ENCODE measurements at places on chromosomes 2 and 18. TPM values are rescaled to one million over a fixed set of nuclear protein-coding genes. Genes with fewer than 3 reads are reported as not detected.

GRCh38 chr2:40096360-40096759 is 317.3 kb upstream of the THUMPD2 start:
- DNase-seq = no peak

Gene TDRD15
- under 0.01 TPM for total RNA-seq

- DNase-seq = no peak
These were observed 234.7 kb downstream of the TTC32 start for GRCh38 chr2:19667085-19667484.

GRCh38 chr2:21233194-21233593 is 109.4 kb downstream of the TDRD15 start:
- DNase-seq = no peak

DNA sequence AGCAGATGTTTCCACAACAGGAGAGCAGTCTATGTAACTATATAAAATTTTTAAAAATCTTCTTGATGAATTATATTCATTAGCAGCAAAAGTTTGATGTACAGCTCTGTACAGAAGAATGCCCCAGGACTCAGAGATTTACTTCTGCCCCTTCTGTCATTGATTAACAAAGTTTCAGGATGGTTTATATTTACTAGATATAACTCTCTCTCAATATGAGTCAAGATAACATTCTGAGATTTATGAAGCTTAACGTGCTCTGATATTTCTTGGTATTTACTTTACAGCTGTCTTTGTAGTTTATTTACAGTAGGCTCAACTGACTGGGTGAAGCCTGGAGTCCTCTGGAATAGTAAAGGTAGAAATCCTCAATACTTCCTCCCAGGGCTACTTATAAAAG is 93.6 kb upstream of the HNMT start:
- no peak for DNase-seq

DNA sequence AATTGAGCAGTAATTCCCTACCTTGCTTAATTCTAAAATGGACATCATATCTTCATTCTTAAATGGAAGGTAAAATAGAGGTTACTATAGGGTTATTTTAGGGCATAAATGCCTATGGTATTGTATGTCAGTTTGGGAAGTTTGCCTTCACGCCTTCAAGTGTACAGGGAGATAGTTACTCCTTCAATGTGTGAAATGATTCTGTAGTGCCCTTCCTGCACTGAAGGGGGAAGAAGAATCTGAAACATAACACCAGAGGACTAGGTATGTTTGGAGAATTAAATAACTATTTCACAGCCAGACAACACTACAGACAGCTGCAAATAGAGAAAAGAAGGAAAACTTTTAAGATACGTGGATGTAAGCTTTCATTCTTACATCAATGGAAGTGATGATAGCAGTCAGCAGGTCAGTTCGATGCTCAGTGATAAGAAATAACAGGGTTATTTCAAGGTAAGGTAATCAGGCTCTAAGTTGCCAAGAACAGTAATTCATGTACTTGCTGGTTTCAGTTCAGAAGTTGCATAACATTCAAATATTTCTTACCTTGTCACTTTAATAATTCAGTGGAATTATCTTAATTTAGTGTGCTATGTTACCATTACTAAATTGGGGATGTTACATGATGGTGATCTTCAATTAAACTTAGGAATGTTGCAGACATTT is 4.0 kb downstream of the PKP4 start:
- no peak for DNase-seq

DNA sequence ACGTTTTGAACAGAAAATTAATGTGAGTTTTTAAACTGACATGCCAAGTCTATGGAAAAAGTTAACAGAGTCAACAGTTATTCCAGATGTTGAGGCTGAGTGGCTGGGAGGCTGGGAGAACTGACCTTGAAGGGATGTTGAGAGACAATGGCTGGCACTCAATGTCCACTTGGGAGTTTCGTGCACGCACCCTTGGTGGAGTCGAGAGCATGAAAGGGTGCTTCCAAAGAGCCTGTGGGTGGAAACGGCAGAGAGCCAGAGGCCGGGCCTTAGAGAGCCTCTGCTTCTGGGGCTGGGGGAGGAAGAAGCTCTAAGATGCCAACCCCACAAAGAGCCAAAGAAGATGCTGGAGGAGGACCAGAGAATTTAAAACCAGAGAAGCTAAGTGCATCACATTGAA is 63.4 kb upstream of the L3MBTL4 start:
- no peak for DNase-seq

GRCh38 chr2:241539616-241540374 is 18.8 kb upstream of the BOK start:
- no peak for DNase-seq
